Activated naive CD4-positive, alpha-beta T cell treated with anti-CD3 and anti-CD28 coated beads, Interleukin-2, amount 50 U/mL, for 16 hours (primary cell): ENCODE measurements at places on chromosomes 13 and 19.

GRCh38 chr19:3771000-3771905 is 775 bp downstream of the RAX2 start:
- DNase-seq: no peak

- no peak for DNase-seq
Measured at GRCh38 chr13:30802501-30802900, 67.2 kb downstream of the ALOX5AP start.

DNA sequence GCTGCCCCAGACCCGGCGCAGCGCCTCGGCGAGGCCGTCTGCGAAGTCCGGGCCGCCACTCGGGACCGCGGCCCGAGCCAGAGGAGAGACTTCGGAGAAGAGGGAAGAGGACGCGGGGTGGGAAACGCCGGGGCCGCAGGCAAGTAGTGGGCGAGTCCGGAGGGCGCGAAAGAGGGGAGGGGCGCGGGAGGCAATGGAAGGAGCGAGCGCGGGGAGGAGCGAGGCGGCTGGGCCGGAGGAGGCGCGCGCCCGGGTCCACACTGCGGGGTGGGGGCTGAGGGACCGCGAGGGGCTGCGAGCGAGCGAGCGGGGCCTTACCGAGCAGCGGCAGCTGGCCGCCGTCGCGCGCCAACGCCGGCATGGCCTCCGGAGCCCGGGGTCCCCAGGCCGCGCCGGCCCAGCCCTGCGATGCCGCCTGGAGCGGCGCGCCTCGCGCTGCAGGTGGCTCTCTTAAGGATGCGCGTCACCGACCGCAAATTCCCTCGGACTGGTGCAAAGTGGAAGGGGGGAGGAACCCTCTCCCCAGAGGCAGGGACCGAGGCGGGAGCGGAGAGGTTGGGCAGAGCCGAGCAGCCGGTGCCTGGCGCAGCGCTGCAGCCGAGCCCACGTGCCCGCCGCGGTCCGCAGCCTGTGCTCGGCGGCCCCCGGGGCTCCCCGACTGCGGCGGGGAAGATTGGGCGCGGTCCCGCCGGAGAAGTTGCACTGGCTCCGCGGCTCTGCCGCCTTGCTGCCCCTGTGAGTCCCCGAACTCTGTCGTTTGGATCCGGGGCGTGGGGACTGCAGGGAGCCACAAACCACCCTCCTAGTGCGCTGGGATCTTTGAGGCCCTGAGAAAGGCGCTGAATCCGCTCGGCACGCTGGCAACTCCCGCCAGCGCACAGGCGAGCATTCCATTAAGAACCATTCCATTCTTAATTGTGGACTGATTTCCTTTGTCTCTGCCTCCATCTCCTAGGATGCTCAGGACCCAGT is at the start of gene FLT3:
Gene FLT3 (minus strand): TSS at position 427 of the 972 bp plus-strand sequence. CDS start 66 bp downstream, at position 361.
- DNase-seq: peak; percentile 16

- DNase-seq: no peak
Measured at GRCh38 chr13:106151056-106151699, 384.3 kb downstream of the EFNB2 start.

- DNase-seq: peak; percentile 81
Measured at GRCh38 chr19:18091217-18091608, 4.5 kb upstream of the IL12RB1 start.

DNA sequence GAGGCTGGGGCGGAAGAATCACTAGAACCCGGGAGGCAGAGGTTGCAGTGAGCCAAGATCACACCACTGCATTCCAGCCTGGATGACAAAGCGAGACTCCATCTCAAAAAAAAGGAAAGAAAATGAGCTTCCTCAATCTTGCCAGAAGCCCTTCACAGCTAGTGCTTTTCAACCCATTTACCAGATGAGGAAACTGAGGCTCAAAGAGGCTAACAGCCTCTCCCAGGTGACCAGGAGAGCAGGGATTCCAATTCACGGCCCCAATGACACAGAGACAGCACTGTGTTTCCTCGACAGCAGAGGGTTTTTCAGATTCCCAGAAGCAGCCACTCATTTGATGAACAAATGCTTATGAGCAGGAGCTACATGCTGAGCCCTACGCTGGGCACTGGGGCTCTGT is 3.2 kb downstream of the UPK1A start:
- no peak for DNase-seq

DNA sequence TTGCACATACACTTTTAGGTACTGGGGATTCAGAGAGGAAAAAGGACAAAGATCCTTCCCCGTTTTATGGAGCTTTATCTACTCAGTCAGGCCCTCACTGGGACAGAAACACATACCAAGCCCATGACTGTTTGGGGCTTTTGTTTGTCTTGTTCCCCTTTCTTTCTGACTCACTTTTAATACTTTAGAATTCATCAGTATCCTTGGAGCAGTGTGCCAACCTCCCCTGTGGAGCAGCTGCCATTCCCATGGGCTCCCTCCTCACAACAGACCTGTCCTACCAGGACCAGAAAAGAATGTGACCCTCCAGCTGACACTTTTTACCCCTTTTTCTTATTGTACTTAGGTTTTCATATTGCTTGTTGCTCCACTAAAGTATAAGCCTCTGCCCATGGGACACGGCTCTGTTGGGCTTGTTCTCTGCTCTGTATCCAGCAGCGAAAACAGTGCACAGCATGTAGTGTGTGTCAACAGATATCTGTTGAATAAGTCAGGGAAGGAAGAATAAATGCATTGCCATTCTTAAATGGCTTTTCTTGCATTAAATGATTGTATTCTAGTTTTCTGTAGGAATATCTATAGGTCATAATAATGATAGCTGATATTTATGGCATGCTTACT is 431.1 kb downstream of the EFNB2 start:
- no peak for DNase-seq

GRCh38 chr19:43786665-43787064 is 5.9 kb upstream of the KCNN4 start:
- no peak for DNase-seq

- DNase-seq: no peak
Measured at GRCh38 chr19:3321696-3322095, 44.7 kb upstream of the NFIC start.

DNA sequence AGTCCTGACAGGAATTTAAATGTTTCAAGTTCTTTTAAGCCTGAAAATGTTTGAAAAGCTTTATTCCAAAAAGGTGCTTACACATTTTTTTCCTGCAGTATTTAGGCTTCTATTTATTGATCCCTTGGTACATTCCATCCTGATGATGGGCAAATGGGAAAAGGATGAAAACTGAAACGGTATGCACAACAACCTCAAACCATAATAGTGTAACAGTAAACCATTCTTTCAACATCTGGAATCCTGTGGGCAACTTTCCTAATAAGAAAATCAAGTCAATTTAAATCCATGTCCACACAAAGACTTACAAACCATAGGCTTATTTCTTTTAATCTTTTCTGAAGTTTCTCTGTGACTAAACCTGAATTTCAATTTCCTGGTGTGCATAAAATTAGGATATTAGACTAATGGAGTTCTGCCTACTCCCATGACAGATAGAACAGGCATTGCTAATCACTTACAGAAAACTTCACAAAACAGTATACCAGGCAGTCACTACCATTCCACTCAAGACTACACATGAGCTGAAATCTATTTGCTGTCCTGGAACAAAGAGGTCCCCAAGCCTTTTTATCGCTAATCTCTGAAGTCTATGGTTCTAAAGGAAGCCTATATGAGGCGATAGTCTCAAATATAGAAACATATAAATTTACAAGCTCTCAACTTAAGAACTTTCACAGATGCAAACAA is 103.3 kb downstream of the DLEU7 start:
- no peak for DNase-seq

- DNase-seq: no peak
Measured at GRCh38 chr19:44909775-44910174, 4.2 kb downstream of the APOE start.

DNA sequence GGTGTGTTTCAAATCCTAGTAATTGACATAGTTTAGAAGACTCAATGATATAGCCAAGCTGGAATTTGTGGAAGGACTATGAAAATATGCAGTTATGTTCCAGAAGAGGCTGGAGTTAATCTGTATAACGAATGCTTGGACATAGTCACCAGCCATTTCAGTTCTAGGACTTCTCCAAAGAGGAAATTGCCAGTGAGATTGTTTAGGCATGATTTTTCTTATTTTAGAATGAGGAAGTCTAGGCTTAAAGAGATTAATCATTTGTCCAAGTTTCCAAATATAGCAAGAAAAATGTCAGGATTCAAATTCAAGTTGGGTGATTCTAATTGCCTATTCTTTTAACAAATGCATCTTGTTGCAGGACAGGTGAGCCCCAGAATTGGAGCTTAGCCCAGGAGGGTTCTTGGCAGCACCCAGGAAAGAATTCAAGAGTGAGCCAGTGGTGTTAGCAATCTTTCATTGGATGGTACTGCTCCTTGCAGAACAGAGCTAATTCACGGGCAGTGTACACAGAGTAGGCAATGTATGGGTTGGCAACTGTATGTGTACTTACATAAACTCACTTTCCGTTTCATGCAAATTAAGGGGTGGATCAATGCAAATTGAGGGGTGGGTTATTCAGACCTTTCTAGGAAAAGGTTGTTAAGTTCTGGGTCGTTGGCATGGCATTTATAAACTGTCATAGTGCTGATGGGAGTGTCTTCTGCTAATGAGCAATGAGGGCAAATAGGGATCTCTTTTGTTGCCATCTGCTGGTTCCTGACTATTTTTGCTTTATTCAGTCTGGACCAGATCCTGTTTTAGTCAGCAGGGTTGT is 763.1 kb upstream of the SLITRK1 start:
- no peak for DNase-seq

DNA sequence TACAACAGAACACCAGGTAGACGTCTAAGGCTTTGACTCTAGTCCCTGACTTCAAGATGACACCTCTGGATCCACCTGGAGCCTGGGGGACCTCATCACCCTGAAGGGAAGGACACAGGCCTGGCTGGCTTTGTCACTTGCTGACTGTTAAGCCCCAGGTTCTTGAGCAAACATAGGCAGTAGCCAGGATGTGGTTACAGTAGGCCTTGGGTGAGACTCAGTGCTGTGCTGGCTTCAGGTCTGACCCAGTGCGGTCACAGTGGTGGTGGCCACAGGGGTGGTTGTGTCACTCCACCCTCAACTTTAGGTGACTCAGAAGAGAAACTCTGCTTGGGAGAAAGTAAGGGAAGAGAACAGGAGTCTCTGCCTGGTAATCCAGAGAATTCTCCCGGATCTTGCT is 497.8 kb downstream of the UQCRFS1 start:
- DNase-seq: no peak

DNA sequence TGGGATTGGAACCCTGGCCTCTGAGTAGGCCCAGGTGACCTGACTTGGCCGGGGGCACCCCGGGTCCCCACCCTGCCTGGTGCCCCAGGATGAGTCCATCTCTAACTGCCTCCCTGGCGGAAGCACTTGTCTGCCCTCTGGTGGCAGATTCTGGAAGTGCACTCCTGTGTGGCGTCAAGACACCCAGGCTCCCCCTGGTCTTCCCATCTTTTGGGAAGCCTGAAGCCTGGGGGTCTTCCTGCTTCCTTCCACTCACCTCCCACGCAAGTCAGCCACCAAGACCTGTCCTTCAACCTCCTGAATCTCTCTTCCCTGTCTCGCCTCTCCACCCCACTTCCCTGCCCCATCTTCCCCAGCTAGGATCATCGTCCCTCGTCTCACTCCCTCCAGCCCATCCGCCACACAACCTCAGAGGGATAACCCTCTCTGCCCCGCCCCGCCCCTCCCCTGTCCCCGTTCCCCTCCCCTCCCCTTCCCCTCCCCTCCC is 7.4 kb downstream of the RABAC1 start:
- peak; percentile 86 for DNase-seq

DNA sequence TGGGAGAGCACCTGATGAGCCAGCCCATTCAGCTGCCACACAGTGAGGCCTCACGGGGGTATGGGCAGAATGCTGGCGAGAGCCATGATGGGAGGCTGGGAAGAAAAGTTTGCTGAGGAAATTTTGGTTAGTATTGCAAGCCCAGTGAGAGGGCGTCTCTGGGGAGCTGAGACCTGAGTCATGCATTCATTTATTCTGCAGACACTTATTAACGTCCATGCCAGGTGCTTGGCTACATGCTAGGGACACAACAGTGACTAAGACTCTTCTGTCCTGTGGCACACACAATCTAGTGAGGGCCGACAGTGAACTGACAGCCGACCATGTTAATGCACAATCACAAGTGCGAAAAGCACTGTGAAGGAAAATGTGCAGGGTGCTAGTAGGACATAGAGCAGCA is 27.2 kb downstream of the WDR62 start:
- DNase-seq: no peak

GRCh38 chr13:46355901-46356590 is 31.0 kb downstream of the RUBCNL start:
- no peak for DNase-seq

GRCh38 chr19:54418030-54418929 is 3.0 kb downstream of the TTYH1 start:
- no peak for DNase-seq

- DNase-seq: no peak
Measured at GRCh38 chr13:28539625-28540286, 44.8 kb upstream of the FLT1 start.
